ENCODE measurements at places on chromosomes 7 and 10. TPM values are rescaled to one million over a fixed set of nuclear protein-coding genes. Genes with fewer than 3 reads are reported as not detected.

The VGF gene
- not detected for total RNA-seq

DNA sequence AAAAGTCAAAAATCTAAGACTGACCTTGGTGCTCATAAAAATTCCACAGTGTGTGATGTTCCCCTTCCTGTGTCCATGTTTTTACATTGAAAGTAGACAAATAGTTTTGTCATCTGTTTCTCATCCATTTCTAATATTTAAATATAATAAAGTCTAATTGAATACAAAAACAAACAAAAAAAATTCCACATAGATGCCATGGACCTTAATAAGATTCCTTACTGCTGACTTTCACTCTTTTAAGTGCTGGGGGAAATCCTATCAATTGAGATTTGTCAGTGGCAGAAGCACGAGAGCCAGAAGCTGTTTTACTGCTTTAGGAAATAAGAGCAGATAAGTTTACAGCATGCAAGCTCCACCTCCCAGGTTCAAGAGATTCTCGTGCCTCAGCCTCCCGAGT, 310.0 kb downstream of the ABCA13 start:
- H3K27me3 ChIP-seq: no peaks in the 10 kb centered on the region
- no peaks in the 10 kb centered on the region for H3K36me3 ChIP-seq
- H3K4me1 ChIP-seq: no peaks in the 10 kb centered on the region
- no peak overlapping the region for H3K4me3 ChIP-seq

- DNase-seq: no peak
- H3K27me3 ChIP-seq: no peaks in the 10 kb centered on the region
- no peak overlapping the region for H3K4me3 ChIP-seq
- H3K4me1 ChIP-seq: no peaks in the 10 kb centered on the region
Observed at GRCh38 chr7:27435461-27435860, 192.9 kb downstream of the EVX1 start.

- DNase-seq: no peak
- H3K4me3 ChIP-seq: no peak overlapping the region
- H3K27me3 ChIP-seq: no peaks in the 10 kb centered on the region
- no peak overlapping the region for H3K27ac ChIP-seq
Observed at GRCh38 chr7:83925860-83926259, 268.7 kb downstream of the SEMA3A start.

GRCh38 chr7:109950821-109951564, 1139.9 kb upstream of the LRRN3 start:
- no peaks in the 10 kb centered on the region for H3K4me1 ChIP-seq
- no peak for DNase-seq
- no peak overlapping the region for H3K4me3 ChIP-seq
- no peak overlapping the region for H3K27ac ChIP-seq

The KCND2 gene
- total RNA-seq: not detected

DNA sequence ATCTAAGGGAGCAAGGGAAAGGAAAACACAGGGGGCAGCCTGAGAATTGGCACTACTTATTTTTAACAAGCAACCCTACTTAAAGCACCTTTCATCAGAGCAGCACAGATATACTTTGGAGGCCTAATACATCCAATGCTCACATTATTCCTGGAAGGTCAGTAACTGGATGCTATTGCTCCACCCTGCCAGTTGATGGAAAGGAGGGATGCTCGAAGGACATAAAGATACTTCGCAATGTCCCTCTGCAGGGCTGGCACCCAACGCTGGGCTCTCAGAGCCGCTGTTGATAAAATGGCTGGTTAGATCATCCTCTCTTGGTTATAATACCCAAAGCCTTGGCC, 307.9 kb upstream of the AOAH start:
- H3K4me1 ChIP-seq: peaks cover 12% of the 10 kb centered on the region
- DNase-seq: no peak
- no peaks in the 10 kb centered on the region for H3K36me3 ChIP-seq
- no peaks in the 10 kb centered on the region for H3K27me3 ChIP-seq
- no peak overlapping the region for H3K4me3 ChIP-seq
- peak overlapping the region; percentile 53 for H3K27ac ChIP-seq

DNA sequence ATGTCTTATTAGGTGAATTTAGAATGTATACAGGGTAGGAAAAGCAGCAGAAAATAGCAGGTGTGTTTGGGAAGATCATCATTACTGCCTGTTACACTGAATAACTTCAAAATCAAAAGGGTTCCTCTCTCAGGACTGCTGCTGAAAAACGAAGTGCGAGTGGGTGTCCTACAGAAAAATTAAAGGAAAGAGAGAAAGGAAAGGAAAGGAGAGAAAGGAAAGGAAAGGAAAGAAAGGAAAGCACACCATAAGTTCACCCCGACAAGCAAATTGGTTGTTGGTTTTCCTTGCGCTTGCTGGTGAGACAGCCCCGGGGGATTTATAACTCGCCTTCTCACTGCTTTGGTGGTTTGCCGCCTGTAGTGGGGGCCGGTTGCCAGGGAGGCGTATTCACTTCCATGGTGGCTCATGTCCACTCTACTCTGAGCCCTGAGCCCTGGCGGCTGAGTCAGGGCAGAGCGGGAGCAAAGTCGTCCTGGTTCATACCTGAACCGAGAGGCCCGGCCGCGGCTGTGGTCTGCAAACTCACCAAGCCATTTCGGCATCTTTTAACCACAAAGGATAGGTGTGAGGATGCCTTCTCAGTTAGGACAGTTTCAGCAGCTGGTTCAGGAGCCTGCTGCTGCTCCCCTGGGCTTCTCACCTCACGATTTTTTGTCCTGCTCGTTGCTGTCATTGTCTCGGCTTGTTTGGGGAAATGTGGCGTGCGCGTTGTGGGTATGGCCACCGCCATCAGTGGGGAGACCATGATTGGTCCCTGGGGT, 26.1 kb downstream of the INPP5A start:
- no peak for DNase-seq
- H3K36me3 ChIP-seq: no peaks in the 10 kb centered on the region
- H3K27me3 ChIP-seq: no peaks in the 10 kb centered on the region
- no peak overlapping the region for H3K4me3 ChIP-seq
- no peak overlapping the region for H3K27ac ChIP-seq

DNA sequence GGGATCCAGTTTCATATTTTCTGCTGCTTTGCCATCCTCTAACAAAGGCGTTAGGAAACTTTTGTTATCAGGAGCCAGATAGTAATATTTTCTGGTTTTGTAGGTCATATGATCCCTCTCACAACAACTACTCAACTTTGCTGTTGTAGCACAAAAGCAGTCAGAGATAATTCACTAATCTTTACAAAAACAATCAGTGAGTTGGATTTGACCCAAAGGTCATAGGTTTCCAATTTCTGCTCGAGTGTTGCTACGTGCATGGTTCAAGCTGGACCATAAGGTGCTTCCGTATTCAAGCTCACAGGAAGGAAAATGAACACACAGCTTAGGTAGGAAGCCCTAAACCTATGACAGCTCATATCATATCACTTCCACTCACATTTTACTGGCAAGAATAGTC, 92.4 kb upstream of the SFMBT2 start:
- no peak overlapping the region for H3K4me3 ChIP-seq
- no peak overlapping the region for H3K27ac ChIP-seq
- no peaks in the 10 kb centered on the region for H3K27me3 ChIP-seq

DNA sequence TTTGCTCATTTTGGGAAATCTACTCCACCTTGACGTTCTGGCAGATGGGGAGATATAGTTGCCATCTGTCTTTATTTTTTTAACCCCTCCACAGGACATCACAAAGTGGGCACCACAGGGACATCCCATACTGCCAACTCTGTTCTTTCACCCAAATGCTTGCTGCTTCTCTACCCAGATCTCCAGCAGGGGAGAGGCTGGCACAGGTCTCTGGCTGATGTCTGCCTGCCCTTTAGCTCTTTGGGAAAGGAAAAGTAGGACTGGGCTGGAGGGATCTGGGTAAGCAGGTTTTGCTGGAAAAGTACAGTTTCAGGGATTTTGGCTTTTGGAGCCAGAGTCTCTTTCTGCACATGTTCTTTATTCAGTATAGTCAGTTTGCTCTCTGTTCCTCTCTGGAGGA, 156.7 kb downstream of the ANLN start:
- H3K27me3 ChIP-seq: no peaks in the 10 kb centered on the region
- H3K36me3 ChIP-seq: no peaks in the 10 kb centered on the region
- no peak overlapping the region for H3K4me3 ChIP-seq
- H3K27ac ChIP-seq: no peak overlapping the region

DNA sequence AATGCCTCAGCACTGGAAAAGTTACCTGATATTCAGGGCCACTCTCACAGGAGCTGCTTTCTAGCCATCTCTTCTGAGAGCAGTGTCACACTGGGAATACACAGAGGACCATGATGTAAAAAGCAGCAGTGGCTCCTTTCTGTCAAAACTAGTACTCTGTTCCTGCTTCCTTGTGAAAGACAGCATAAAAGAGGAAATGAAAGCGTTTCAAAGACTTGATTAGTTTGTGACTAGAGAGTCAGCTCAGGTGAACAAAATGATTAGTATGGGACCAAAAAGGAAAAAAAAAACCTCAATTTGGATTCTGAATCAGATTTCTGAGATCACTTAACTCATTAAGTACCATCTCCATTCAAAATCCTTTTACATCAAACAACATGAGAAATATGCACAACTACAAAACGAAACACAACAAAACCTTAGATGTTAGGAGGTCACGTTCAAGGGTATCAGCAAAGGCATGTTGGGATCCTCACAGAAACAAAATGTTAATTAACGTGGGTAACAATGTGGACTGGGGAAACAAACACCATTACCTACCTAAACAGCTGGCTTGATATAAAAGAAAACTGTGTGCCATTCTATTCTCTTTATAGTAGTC, 103.7 kb downstream of the MACC1 start:
- H3K27ac ChIP-seq: no peak overlapping the region
- no peaks in the 10 kb centered on the region for H3K36me3 ChIP-seq
- no peak overlapping the region for H3K4me3 ChIP-seq
- no peak for DNase-seq

GRCh38 chr7:30351286-30351685, 66.9 kb downstream of the ZNRF2 start:
- no peak for DNase-seq
- no peak overlapping the region for H3K27ac ChIP-seq
- H3K36me3 ChIP-seq: no peaks in the 10 kb centered on the region
- H3K4me1 ChIP-seq: peaks cover 5% of the 10 kb centered on the region

DNA sequence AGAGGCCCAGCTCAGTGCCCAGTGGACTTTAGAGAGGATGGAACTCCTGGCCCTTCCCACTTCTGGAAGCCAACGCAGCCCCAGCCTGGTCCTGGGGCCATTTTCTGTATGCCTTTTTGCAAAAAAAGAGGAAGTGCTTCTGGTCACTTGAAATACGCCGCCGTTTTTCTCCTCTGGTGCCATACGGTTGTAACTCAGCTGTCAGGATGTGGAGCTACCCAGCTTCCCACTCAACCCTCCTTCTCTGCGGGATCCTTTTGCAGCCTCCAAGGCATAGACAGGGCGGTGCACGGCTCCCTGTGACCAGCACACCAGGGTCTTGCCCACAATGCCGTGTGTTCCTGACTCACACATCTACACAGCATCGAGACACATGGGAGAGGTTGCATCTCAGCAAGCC, 369.6 kb downstream of the TCERG1L start:
- H3K27ac ChIP-seq: no peak overlapping the region
- H3K4me3 ChIP-seq: no peak overlapping the region
- no peaks in the 10 kb centered on the region for H3K27me3 ChIP-seq
- no peak for DNase-seq
- no peaks in the 10 kb centered on the region for H3K4me1 ChIP-seq

- H3K36me3 ChIP-seq: no peaks in the 10 kb centered on the region
- H3K27me3 ChIP-seq: no peaks in the 10 kb centered on the region
- H3K4me3 ChIP-seq: no peak overlapping the region
- DNase-seq: no peak
Observed at GRCh38 chr7:137718355-137718754, 128.4 kb downstream of the DGKI start.

DNA sequence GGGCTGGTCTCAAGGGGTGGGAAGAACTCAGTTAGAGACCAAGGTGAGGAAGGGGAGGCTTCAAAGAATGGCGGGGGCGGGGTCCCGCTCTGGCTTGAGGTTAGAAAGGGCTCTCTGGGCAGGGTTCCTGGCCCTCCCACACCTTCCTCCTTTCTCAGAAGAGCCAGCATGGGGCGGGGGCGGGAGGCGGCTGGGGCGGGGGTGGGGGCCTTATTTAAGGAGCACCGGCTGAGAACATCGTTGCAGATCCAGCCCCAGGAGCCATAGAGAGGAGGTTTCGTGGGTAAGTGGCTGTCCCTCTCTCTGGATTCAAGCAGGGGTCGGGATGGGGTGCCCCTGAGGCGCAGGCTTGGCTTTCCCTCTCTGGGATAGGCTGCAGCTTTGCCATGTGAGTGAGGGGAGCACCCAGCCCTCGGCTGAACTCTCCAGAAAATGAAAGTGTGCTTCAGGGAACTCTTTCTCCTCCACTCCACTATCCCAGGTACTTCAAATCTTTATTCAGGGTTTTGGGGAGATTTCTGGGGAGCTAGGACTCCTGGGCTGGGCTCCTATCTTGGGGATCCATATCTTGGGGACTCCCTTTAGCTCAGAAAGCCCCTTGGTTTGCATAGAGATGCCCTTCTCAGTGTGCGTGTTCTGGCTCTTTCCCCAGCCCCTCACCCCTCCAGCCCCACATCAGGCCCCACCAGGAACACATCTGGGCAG, 3.3 kb upstream of the CUEDC2 start:
- DNase-seq: no peak
- peaks cover 16% of the 10 kb centered on the region for H3K4me1 ChIP-seq
- no peaks in the 10 kb centered on the region for H3K27me3 ChIP-seq
- peak overlapping the region; percentile 49 for H3K27ac ChIP-seq
- peak overlapping the region; percentile 28 for H3K4me3 ChIP-seq

The HOXA13 gene
- total RNA-seq: not detected

The FGL2 gene
- total RNA-seq: 16.4 TPM

GRCh38 chr10:77355844-77356243, 281.8 kb downstream of the KCNMA1 start:
- no peaks in the 10 kb centered on the region for H3K36me3 ChIP-seq
- H3K4me1 ChIP-seq: no peaks in the 10 kb centered on the region
- no peak overlapping the region for H3K27ac ChIP-seq
- peaks cover 21% of the 10 kb centered on the region for H3K27me3 ChIP-seq
- no peak overlapping the region for H3K4me3 ChIP-seq

- peaks cover 26% of the 10 kb centered on the region for H3K36me3 ChIP-seq
- H3K27me3 ChIP-seq: no peaks in the 10 kb centered on the region
- no peak overlapping the region for H3K4me3 ChIP-seq
- DNase-seq: no peak
- peak overlapping the region; percentile 92 for H3K27ac ChIP-seq
Observed at GRCh38 chr7:158811894-158812293, 17.4 kb downstream of the ESYT2 start.

DNA sequence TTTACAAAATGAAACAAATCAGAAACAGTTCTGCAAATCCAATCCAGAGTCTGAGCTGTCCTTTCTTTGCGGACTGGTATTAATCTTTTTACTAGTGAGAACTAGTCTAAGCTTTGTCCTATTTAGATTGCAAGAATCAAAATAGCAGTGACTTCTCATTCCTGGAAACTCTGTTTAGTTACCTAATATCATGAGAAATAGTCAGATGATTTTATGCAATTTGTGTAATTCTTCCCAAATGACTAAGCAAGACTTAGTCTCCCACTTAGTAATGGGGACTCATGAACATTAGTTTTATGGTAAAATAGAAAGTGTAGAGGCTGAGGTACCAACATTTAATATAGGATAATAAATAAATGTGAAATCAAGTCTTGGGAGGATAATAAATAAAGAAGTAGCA, 341.3 kb downstream of the DNAJB9 start:
- no peaks in the 10 kb centered on the region for H3K4me1 ChIP-seq
- no peak overlapping the region for H3K27ac ChIP-seq
- H3K27me3 ChIP-seq: no peaks in the 10 kb centered on the region

Data from esophagus squamous epithelium (tissue), 5 donors.